Urinary bladder (tissue), 4 donors: ENCODE measurements at places on chromosomes 1 and 21. TPM values are rescaled to one million over a fixed set of nuclear protein-coding genes. Genes with fewer than 3 reads are reported as not detected.

DNA sequence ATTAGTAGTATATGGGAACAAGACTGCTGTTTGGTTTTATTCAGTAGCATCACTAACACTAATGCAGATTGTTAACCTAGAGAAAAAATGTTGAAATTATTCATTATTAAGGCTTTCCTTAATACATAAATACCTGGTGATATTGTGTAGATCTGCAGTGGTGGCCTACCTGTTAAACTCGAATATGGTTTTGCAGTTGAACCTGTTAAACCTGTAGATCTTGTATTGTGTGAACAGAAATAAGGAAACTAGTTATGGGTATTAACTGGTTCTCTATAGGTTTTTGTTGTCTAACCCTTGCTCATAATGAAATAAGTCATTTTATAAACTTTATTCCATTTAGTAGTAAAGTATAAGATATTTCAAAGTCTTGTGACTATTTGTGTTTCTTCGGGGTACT lies 23.9 kb downstream of the PKN2 start:
- no peak for DNase-seq

- DNase-seq = no peak
These were observed 138.4 kb downstream of the PLXNA2 start for GRCh38 chr1:208105756-208106155.

DNA sequence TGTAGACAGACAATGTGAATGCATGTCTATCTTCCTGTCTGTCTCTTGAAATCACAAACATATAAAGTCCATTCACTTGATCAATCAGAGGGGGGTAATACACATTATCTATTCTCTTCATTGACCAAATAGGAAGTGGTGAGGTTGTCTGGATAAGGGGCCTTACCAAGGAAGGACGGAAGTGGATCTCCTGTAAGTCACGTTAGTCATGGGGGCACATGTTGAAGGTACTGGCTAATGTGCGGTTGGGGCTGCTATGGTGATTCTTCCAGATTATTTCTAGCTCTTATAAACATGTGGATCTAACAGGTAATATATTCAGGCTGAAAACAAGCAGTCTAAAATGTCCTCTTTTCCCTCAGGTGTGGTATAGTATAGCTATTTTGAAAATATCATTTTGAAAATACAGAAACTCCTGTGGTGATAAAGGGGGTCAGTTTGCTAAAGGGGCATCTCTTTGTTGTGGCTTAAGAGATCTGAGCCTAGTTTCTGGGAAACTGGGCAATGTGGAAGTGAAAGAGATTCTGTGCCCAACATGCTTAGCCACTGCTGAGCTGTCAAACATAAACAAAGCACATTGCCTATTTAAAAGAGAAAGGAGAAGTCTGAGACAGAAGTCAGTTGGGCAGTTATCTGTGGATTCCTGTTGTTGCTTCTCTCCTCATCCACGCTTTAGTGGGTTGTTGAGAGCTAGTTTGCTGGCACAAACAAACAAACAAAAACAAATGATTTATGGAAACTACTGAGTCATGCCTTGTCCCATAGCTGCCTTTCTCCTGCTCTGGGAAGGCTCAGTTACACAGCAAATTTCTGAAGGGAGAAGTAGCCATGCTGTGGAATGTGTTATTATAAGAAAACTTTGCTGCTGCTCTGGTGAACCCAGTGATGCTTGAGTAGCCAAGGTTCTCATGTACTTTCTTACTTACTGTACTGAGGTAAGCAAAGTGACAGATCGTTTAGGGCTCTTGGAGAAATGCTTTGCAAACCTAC lies 166.9 kb downstream of the HLX start:
- no peak for DNase-seq

DNA sequence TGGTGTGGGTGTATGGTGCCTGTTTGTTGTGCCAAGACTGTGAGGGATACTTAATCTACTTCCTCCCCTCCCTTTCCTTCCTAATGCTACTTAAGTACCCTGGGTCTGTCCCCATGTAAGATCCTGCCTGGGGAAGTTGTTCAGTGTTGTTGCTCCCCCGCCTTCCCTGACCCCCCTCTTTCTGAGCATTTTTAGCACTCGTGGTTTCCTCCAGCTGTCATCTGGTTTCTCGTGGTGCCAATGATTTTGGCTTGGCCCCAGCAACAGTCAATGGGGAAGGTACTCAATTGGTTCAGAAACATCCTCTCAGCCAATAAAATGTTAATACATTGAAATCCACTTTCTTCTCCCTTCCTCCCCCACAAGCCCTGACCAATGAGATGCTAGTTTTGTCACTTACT lies 8.0 kb upstream of the B4GALT3 start:
- no peak for DNase-seq

DNA sequence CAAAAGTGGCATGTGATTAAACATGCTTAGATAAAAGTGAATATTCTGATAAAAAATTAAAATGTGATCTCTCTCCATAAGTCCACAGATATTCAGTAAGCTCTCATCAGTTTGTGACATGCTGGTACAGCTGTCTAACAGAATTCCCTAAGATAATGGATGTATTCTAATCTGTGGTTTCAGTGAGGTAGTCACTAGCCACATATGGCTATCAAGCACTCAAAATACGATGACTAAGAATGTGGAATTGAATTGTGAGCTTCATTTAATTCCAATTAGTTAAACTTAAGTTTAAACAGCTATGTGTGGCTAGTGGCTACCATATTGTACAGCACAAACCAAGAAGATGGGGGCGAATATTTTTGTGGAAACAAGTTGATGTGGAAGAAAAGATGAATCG lies 4.1 kb upstream of the REG4 start:
- no peak for DNase-seq

Gene DONSON
- 28.7 TPM for total RNA-seq

DNA sequence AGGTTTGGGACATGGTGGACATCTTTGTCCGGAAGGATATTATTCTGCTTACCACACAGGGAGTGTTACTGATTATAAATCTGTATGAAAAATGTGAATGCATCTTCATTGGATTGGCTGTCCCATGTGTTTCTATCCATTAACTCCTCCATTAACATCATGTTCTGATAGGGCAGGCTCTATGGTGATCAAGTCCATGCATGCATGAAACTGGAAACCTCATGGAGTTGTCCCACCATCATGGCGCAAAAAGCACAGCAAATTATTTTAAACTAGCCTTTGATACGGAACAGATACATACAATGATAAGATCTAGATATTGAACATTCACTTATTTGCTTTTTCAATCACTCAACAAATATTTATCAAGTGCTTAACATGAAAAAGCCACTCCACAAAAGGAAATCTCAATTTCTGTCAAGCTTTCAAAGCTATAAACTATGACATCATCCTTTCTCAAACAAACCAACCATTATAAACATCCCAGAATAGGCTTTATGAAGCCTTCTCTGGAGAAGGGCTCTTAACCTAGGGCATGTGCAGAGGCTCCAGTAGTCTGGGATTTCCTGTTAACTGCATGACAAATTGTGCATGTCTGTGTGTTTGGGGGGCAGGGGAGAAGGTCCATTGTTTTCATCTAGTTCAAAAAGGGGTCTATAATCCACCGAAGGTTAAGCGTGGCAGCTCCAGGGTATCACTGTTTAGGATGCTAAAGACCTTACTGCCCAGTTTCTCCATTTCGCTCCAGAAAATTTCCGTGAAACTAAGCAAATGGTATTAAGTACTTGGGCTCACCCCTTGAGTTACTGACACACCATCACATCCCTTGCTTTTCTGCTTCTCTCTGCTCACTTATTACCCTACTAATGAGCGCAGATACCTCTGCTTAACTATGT lies 46.1 kb downstream of the ADAMTS1 start:
- DNase-seq = no peak

Gene FUCA1
- total RNA-seq = 34.9 TPM

DNA sequence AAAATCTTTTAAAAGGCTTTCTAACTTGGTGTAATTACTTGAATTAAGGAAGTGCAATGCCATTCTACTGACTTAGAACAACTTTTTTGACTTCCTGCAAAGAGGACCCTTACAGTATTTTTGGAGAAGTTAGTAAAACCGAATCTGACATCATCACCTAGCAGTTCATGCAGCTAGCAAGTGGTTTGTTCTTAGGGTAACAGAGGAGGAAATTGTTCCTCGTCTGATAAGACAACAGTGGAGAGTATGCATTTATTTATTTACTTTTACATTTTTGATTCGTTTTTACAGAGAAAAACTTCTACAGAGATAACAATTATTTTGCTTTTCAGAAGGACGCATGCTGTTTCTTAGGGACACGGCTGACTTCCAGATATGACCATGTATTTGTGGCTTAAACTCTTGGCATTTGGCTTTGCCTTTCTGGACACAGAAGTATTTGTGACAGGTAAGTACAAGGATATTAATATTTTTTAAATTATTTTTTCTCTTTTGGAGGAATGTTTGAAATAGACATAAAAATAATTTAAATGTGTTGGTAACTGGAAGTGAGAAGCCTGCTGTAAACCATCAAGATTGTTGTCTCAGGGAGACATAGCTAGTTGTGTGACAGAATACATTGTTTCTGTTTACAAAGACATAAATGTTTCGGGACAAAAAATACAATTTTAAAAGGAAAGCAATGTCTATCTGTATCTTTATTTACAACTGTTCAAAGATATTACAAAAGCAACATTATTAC lies at the start of gene PTPRC:
Gene PTPRC (plus strand): TSS at position 147 of the 742 bp plus-strand sequence. CDS start 229 bp downstream, at position 376.
- no peak for DNase-seq

DNA sequence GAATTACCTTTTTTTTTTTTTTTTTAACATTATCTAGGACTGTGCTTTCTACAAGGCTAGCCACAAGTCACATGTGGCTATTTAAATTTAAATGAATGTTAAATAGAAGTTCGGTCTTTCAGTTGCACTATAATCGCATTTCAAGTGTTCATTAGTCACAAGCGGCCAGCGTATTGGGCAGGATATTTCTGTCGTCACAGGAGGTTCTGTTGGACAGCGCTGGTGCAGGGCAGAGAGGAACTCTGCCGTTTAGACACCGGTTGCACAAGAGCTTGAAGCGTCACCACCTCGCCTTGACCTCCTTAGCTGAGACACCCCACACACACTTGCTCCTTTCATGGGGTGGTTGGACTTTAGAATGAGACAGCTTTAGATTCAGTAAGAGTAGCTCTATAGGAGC lies 64.1 kb downstream of the BACE2 start:
- DNase-seq = no peak

GRCh38 chr1:35807614-35808449 lies at the start of gene AGO4:
Gene AGO4, plus strand, starts transcription at chr1:35808016. Its CDS starts 401 bp downstream, at chr1:35808417.
- no peak for DNase-seq

DNA sequence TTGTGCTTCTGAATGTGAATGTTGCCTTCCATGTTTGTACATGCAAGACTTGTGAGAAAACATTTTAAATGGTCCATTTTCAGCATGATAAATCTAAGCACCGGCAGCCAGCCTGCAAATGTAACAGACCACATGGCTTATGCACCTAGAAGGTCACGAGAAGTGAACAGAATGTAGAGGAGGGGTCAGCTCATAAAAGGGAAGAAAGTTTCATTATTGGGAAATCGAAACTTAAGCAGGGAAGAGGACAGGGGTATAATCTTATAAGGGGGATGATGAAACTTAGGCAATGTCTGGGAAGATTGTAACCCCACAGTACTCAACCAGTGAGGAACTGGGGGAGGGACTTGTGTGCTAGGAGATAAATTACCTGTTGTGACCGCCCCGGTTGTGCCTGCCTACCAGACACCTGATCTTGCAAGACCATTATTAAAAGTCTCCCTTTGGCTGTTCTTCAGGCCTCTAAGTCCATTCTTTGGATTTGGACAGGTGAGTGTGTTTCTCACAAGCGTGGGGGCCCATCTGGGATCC lies 37.7 kb upstream of the VN1R5 start:
- DNase-seq = no peak

- no peak for DNase-seq
These were observed 65.2 kb upstream of the ABCG1 start for GRCh38 chr21:42153746-42154145.

GRCh38 chr21:16195538-16195910 lies 465.7 kb downstream of the USP25 start:
- DNase-seq = peak; percentile 35

DNA sequence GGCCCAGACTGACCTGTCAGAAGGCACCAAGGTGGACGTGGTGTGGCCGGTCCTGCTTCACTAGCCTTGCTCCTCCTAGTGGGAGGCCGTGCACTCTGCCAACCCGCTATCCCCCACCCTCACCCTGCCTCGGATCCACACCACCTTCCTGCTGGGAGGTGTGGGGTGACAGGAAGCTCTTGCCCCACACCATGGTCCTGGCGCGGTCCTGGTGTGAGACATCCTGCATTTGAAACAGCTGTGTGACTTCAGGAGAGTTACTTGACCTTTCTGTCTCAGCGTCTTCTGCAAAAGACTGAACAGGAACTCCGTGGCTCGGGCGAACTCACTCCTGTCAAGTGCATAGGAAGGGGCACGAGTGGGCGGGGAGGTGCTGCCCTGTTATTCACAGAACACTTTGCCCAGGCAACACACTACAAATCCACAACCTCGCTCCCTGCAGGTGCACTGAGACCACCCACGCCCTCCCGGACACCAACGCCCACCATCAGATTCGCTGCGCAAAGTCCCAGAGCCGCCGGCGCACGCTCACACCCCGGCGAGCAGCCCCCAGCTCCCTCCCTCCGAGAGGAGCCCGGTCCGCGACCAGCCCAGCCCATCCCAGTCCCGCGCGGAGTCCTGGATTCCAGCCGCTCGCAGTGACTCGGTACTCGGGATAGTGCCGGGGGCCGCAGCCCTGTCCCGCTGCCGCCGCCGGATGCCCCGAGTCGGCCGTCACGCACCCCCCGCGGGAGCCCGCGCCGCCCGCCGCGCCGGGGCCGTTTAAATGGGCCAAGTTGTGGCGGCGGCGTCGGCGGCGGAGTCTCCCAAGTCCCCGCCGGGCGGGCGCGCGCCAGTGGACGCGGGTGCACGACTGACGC lies at the start of gene SAMD11:
Gene SAMD11 (plus strand): TSS at position 793 of the 860 bp plus-strand sequence. CDS start 509 bp downstream, outside the sequence.
- DNase-seq = no peak

GRCh38 chr21:45431781-45432572 lies 27.0 kb downstream of the COL18A1 start:
- DNase-seq = no peak

GRCh38 chr1:30743584-30744059 lies 14.0 kb downstream of the LAPTM5 start:
- no peak for DNase-seq

DNA sequence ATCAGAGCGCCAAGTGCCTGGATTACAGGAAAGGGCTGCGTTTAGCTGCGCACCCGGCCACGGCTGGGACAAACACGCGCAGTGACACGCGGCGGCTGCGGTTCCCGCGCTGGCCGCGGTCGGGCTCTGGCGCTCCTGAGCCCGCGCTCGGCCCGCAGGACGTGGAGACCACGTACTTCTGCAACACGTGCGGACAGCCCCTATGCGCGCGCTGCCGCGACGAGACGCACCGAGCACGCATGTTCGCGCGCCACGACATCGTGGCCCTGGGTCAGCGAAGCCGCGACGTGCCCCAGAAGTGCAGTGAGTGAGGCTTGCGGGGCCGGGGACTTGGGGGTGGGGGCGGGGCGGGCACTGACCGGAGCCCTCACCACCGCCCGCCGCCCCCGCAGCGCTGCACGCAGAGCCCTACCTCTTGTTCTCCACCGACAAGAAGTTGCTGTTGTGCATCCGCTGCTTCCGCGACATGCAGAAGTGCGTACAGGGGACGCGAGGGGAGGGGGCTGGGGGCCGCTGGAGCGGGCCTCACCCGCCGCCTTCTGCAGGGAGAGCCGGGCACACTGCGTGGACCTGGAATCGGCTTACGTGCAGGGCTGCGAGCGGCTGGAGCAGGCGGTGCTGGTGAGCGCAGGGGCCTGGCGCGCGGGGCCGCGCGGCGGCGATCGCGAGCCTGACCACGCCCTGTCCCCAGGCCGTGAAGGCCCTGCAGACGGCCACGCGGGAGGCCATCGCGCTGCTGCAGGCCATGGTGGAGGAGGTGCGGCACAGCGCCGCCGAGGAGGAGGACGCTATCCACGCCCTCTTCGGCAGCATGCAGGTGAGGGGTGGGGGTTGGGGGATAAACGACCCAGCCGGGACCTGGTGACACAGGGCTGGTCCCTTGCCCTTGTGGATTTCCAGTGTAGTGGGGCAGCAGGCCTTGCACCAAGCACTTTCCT lies 3.1 kb downstream of the RNF207 start:
- no peak for DNase-seq

- no peak for DNase-seq
These were observed 177.0 kb upstream of the TNR start for GRCh38 chr1:175920381-175920780.
